CD4-positive, alpha-beta T cell treated with Interleukin-1 beta for 1 hour (primary cell): ENCODE measurements at places on chromosomes 13 and 19.

GRCh38 chr13:30376426-30377311, 45.6 kb upstream of the UBE2L5 start:
- peak; percentile 73 for DNase-seq

- DNase-seq, result no peak
These were observed 10.1 kb upstream of the LRCH1 start for GRCh38 chr13:46542833-46543232.

DNA sequence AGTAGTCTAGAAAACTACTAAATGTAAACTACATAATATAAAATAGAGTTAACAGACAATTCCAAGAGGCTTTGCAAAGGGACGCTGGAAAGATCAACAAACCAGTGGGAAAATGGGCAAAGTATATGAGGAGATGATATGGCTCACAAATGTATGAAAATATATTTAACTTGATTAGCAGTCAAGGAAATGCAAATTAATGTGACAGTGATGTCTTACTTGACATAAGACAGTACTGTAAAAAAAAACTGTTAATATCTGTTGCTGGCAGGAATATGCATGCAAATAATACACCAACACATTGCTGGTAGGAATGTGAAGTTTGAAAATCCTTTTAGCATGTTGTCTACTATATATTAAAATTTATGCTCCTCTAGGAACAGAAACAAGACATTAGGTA, 136.1 kb downstream of the ATP8A2 start:
- DNase-seq, result no peak

- DNase-seq, result no peak
These were observed 85.7 kb downstream of the LRRC63 start for GRCh38 chr13:46297361-46297811.

GRCh38 chr19:2181633-2181997, 17.9 kb downstream of the DOT1L start:
- DNase-seq, result no peak

DNA sequence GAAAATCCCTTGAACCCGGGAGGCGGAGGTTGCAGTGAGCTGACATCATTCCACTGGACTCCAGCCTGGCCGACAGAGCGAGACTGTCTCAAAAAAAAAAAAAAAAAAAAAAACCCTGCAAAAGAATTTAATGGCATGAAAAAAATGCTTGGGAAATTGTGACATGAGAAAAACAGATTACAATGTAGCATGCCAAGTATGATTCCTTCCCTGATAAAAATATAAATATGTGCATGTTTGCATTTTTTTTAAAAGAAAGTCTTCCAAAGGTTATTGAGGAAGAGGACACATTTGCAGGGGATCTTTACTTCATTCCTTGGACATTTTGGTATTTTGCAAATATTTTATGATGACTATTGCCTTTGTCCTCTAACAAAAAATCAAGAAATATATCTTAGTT, 14.5 kb upstream of the ZBTB32 start:
- no peak for DNase-seq

DNA sequence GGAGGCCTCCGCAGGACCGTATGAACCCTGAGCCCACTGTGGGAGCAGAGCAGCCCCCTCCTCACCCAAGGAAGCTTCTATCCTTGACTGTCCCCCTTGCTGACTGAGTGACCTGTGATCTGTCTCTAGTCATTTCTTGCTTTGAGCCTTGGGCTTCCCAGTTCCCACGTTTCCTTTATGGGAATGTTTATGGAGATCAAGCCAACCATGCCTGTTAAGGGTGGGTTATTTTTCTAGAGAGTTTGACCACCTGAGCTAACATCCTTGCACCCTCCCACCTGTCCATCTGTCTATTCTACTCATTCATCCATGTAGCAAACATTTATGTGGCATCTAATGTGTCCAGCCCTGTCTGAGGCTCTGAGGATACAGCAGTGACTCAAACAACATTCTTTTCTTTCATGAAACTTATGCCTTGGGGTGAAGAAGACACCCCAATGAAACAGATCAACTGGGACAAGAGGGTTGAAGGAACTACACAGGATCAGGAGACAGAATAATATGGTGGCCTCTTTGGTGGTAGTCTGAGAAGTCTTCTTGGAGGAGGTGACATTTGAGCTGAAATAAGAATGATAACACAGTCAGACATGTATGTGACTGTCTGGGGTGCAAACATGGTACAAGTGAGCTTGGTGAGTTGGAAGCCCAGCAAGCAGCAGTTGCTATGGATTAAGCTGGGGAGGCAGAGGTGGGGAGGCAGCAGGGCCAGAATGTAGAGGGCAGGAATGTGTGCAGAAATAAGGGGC, 30.5 kb downstream of the CERS4 start:
- no peak for DNase-seq

DNA sequence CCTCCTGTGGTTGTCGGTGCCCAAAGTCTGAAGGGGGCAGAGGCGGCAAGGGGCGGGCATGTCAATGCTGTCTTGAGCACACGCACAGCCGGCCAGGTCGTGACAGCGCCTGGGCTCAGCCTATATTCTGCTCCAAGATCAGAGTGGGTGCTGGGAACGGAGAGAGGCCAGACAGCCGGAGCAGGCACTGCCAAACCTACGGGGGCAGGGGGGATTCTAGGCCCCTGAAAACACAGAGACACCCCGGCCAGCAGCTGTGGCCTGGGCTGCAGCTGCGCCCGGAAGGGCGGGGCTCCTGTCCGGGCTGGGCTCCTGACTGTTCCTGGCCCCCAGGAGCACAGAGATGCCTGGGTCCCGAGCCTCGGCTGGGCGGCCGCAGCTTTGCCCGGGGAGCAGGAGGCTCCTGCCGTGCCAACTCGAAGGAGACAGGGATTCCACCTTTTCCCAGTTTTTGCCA, 2662.9 kb upstream of the PCDH20 start:
- no peak for DNase-seq

DNA sequence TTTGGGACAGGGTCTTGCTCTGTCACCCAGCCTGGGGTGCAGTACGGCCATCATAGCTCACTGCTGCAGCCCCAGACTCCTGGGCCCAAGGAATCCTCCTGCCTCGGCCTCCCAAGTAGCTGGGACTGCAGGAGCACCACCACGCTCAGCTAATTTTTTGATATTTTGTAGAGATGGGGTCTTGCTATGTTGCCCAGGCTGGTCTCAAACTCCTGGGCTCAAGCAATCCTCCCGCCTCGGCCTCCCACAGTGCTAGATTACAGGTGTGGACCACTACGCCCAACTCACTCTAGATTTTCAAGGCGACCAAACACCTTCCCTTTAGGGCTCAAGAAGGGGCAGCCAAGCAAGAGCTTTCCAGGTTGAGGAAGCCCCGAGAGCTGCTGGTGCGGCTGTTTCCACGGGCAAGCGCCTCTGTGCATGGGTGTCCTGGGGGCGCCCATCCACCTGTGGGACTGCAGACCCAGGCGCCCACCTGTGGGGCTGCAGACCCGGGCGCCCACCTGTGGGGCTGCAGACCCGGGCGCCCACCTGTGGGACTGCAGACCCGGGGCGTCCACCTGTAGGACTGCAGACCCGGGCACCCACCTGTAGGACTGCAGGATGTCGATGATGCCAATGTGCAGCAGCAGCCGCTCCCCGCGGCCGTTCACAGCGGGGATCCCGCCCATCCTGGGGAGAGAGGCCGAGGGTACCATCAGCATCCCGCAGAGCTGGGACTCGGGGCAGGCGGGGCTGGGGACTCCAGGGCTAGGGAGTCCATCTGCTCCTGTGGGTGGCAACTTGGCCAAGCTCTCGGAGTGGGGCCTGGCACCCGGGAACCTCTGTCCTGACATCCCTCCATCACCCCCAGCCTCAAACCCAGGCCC, 21.7 kb upstream of the CACTIN start:
- DNase-seq, result no peak

GRCh38 chr19:392375-392970, 16.5 kb downstream of the C2CD4C start:
- no peak for DNase-seq

- DNase-seq, result no peak
These were observed 389.4 kb downstream of the RFC3 start for GRCh38 chr13:34207334-34207733.

- DNase-seq, result no peak
These were observed 1735.6 kb upstream of the SPRY2 start for GRCh38 chr13:82076496-82076895.

GRCh38 chr19:37403403-37403802, 32.5 kb downstream of the ZNF527 start:
- DNase-seq, result no peak

DNA sequence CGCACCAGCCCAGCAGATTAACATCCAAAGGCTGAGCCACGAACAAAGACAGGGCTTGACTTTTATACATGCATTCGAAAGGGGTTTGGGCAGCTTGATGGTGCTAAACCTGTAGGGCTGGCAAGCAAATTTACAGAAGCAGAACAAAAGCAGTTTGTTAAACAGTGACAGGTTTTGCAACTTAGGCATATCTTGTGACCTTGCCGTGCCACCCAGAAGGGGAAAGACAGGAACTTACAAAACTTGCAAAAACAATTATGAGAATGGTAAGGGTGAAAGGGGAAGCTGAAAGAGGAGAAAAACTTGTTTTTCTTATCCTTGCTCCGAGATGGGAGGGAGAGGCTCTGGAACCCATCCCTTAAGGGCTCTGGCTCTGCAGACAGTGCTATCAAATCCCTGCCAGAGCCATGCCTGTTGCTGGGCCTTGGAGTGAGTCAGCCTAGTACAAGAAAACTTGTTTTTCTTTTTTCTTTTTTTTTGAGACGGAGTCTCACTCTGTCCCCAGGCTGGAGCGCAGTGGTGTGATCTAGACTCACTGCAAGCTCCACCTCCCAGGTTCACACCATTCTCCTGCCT, 1325.2 kb upstream of the PRR20A start:
- DNase-seq, result no peak

DNA sequence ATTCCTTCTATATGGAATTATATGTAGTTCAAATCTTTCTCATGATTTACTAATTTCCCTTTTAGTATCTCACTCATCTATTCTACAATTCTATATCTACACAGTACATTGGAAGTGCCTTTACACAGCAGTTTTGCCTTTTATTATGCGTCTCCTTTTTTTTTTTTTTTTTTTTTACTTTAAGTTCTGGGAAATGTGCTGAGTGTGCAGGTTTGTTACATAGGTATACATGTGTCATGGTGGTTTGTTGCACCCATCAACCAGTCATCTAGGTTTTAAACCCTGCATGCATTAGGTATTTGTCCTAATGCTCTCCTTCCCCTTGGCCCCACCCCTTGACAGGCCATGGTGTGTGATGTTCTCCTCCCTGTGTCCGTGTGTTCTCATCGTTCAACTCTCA, 1150.1 kb upstream of the PRR20A start:
- DNase-seq, result no peak

DNA sequence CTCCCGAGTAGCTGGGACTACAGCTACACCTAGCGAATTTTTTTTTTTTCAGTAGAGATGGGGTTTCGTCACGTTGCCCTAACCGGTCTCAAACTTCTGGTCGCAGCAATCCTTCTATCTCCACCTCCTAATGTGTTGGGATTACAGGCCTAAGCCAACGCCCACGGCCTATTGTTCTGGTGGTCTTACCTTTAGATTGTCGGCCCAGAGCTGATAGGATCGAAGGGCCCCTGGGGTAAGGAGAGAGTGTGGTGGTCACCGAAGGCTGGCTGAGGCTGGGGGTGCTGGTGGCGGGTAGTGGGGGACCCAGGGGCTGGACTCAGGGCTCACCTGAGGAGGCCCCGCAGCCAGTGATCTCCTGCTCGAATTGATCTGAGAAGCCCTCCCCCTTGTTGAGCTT, 7.0 kb downstream of the CRB3 start:
- DNase-seq, result no peak

DNA sequence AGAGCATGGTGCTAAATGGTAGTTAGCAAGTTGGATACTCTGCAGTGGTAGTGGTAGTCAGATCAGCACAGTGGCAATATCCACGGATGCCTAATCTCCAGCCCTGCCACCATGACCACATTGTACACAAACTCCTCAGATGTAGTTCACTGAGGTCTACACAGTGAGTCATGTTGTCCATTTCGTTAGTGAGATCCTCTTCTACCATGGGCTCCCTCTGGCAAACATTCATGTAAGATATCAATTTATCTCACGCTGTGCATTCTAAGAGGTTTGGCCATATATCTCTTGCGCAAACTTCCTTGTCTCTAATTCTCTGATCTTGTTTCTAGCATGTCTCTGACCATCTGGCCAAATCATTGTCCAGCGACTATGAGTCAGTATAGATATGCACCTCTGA, 58.2 kb downstream of the POLR1D start:
- no peak for DNase-seq

GRCh38 chr19:49324801-49325576, at the start of gene SLC6A16:
SLC6A16 (minus strand) TSS chr19:49325191; CDS start chr19:49311347, 13,844 bp downstream.
- no peak for DNase-seq

DNA sequence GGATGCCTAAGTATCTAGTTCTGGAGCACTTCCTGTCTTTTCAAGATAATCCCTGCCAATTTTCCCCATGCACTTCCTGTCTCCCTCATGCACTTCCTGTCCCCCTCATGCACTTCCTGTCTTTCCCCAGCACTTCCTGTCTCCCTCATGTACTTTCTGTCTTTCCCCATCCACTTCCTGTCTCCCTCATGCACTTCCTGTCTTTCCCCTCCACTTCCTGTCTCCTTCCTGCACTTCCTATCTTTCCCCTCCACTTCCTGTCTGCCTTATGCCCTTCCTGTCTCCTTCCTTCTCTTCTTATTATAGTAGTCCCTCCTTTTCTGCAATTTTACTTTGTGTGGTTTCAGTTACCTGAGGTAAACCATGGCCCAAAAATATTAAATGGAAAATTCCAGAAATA, 3.0 kb upstream of the TNNT1 start:
- DNase-seq, result no peak

GRCh38 chr13:52686376-52686775, 33.7 kb downstream of the SUGT1 start:
- DNase-seq, result no peak

DNA sequence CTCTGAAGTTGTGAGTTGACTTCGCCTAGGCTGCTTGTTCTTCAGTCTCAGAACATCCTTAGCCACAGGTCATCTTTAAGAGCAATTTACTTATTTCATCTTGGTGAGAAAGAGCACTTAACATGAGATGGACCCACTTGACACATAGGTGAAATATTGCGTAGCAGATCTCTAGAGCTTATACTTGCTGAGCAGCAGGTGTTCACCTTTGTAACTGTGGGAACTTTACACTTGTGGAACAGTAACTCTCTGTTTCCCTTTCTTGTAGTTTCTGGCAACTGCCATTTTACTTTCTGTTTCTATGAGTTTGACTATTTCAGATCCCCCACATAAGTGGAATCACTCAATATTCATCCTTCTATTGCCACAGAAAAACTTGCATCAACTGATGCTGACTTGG, 95.7 kb downstream of the SLC10A2 start:
- DNase-seq, result no peak

DNA sequence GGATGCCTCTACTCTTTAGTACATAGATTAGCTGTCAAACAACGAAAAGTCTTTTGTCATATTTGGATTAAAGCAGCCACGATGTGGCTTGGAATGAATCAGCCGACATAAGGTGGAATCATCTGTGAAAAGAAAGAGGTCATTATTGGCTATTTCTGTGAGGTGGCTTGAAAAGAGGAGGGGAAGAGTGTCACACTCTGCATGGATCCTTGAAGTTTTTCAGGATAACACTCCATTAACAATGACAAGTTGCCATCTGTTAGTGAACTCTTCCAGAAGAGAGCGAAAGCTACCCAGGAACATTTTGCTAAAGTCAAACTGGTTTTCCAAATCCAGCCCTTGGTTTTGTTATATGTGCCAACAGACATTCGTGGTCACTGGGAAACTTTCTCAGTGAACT, 1604.8 kb downstream of the OLFM4 start:
- no peak for DNase-seq

GRCh38 chr19:15466851-15467733, 2.7 kb upstream of the RASAL3 start:
- DNase-seq, result peak; percentile 52

GRCh38 chr19:40155749-40156265, 35.4 kb upstream of the MAP3K10 start:
- DNase-seq, result no peak

GRCh38 chr19:1690699-1691307, 38.4 kb upstream of the TCF3 start:
- DNase-seq, result peak; percentile 57
